ENCODE measurements at places on chromosomes 5 and 9. TPM values are rescaled to one million over a fixed set of nuclear protein-coding genes. Genes with fewer than 3 reads are reported as not detected.

ABO gene
- total RNA-seq = 1.3 TPM

RETREG1 gene
- 71.0 TPM for total RNA-seq

N4BP3 gene
- total RNA-seq = 0.17 TPM

TUBB4B gene
- 213 TPM for total RNA-seq

PIP5K1B gene
- 1.0 TPM for total RNA-seq

SPAG8 gene
- 0.57 TPM for total RNA-seq

ERCC8 gene
- total RNA-seq = 11.3 TPM

GPR151 gene
- total RNA-seq = not detected

FSTL4 gene
- not detected for total RNA-seq

NACC2 gene
- 15.0 TPM for total RNA-seq

NOXA1 gene
- total RNA-seq = 2.0 TPM

FREM1 gene
- 14.5 TPM for total RNA-seq

IGFBPL1 gene
- total RNA-seq = not detected

IFNA13 gene
- not detected for total RNA-seq

ADAMTS12 gene
- total RNA-seq = 17.2 TPM

ANAPC2 gene
- 20.6 TPM for total RNA-seq

CDC20B gene
- not detected for total RNA-seq

DMRTA1 gene
- 1.8 TPM for total RNA-seq

CETN3 gene
- 11.6 TPM for total RNA-seq

NEURL1B gene
- total RNA-seq = 38.4 TPM

FOXD4 gene
- total RNA-seq = not detected

CAAP1 gene
- total RNA-seq = 17.0 TPM

TRPM3 gene
- total RNA-seq = 1.4 TPM

ROR2 gene
- 0.19 TPM for total RNA-seq

DMGDH gene
- 8.1 TPM for total RNA-seq

IL31RA gene
- not detected for total RNA-seq

SLC45A2 gene
- total RNA-seq = not detected

JAKMIP2 gene
- total RNA-seq = 13.4 TPM

LCN15 gene
- total RNA-seq = not detected

WNT8A gene
- not detected for total RNA-seq

COQ4 gene
- 25.1 TPM for total RNA-seq

RBM27 gene
- 29.1 TPM for total RNA-seq

SPATA31C1 gene
- total RNA-seq = not detected

TLX3 gene
- total RNA-seq = not detected

RMRP gene
- 5,401 TPM for total RNA-seq

OXCT1 gene
- 74.6 TPM for total RNA-seq

PLAC8L1 gene
- not detected for total RNA-seq

ACTBL2 gene
- not detected for total RNA-seq

DCP2 gene
- total RNA-seq = 36.6 TPM

DIPK1B gene
- total RNA-seq = 4.1 TPM

RNF208 gene
- total RNA-seq = not detected

SCAI gene
- total RNA-seq = 6.0 TPM

KCNN2 gene
- total RNA-seq = not detected
